ENCODE measurements at places on chromosomes 2 and 18. TPM values are rescaled to one million over a fixed set of nuclear protein-coding genes. Genes with fewer than 3 reads are reported as not detected.

The KLHL41 gene
- not detected for polyA plus RNA-seq

The AMER3 gene
- polyA plus RNA-seq = 0.23 TPM

The ASPRV1 gene
- 1.2 TPM for polyA plus RNA-seq

The AKAIN1 gene
- 0.32 TPM for polyA plus RNA-seq

The IL36RN gene
- polyA plus RNA-seq = not detected

The CNGA3 gene
- polyA plus RNA-seq = not detected

The ABHD1 gene
- polyA plus RNA-seq = not detected

The SH3BP4 gene
- polyA plus RNA-seq = 7.2 TPM

The HK2 gene
- polyA plus RNA-seq = 39.6 TPM

The VWC2L gene
- polyA plus RNA-seq = not detected

The STK39 gene
- polyA plus RNA-seq = 24.1 TPM

The MAIP1 gene
- 20.4 TPM for polyA plus RNA-seq

The MARCHF4 gene
- polyA plus RNA-seq = 0.20 TPM

The FBXO41 gene
- under 0.01 TPM for polyA plus RNA-seq

The ANKRD53 gene
- 1.2 TPM for polyA plus RNA-seq

The DCDC2C gene
- polyA plus RNA-seq = not detected

The RESP18 gene
- polyA plus RNA-seq = not detected

The TYMS gene
- polyA plus RNA-seq = 17.3 TPM

The FBXO15 gene
- not detected for polyA plus RNA-seq

The PARD6G gene
- 1.2 TPM for polyA plus RNA-seq

The FOXD4L1 gene
- not detected for polyA plus RNA-seq

The PSTPIP2 gene
- polyA plus RNA-seq = 5.1 TPM

The AFF3 gene
- polyA plus RNA-seq = 0.46 TPM

The PRR30 gene
- not detected for polyA plus RNA-seq

The KCTD1 gene
- polyA plus RNA-seq = 3.4 TPM

The C2orf80 gene
- polyA plus RNA-seq = not detected

The OSBPL6 gene
- 0.52 TPM for polyA plus RNA-seq

The GBX2 gene
- polyA plus RNA-seq = not detected

The CYRIA gene
- polyA plus RNA-seq = 0.92 TPM

The SLC23A3 gene
- polyA plus RNA-seq = 0.60 TPM

The PCGF1 gene
- polyA plus RNA-seq = 12.6 TPM

The ACMSD gene
- not detected for polyA plus RNA-seq

The DSG1 gene
- polyA plus RNA-seq = not detected

The RGPD3 gene
- polyA plus RNA-seq = not detected

The PSD4 gene
- polyA plus RNA-seq = 51.6 TPM

The SFTPB gene
- polyA plus RNA-seq = 23.4 TPM

The DDX18 gene
- polyA plus RNA-seq = 18.0 TPM

The ZNF532 gene
- 10.1 TPM for polyA plus RNA-seq

The CYP27A1 gene
- 14.6 TPM for polyA plus RNA-seq

The PLCD4 gene
- 0.64 TPM for polyA plus RNA-seq

The POTEI gene
- not detected for polyA plus RNA-seq

The ANKRD44 gene
- polyA plus RNA-seq = 21.3 TPM

The HOXD11 gene
- polyA plus RNA-seq = 2.1 TPM

The INSIG2 gene
- 7.9 TPM for polyA plus RNA-seq

The PROM2 gene
- polyA plus RNA-seq = 2.4 TPM

The CXCR1 gene
- polyA plus RNA-seq = 0.46 TPM
